ENCODE measurements at places on chromosomes 12 and 14.

- no peak for DNase-seq
Measured at GRCh38 chr14:93525696-93526451, 95.1 kb downstream of the UNC79 start.

- DNase-seq = no peak
Measured at GRCh38 chr12:130555221-130555620, 160.9 kb downstream of the RIMBP2 start.

GRCh38 chr12:76890151-76891143 lies 11.6 kb upstream of the CSRP2 start:
- DNase-seq = no peak

GRCh38 chr14:75283162-75283832 lies 4.7 kb downstream of the FOS start:
- DNase-seq = no peak

DNA sequence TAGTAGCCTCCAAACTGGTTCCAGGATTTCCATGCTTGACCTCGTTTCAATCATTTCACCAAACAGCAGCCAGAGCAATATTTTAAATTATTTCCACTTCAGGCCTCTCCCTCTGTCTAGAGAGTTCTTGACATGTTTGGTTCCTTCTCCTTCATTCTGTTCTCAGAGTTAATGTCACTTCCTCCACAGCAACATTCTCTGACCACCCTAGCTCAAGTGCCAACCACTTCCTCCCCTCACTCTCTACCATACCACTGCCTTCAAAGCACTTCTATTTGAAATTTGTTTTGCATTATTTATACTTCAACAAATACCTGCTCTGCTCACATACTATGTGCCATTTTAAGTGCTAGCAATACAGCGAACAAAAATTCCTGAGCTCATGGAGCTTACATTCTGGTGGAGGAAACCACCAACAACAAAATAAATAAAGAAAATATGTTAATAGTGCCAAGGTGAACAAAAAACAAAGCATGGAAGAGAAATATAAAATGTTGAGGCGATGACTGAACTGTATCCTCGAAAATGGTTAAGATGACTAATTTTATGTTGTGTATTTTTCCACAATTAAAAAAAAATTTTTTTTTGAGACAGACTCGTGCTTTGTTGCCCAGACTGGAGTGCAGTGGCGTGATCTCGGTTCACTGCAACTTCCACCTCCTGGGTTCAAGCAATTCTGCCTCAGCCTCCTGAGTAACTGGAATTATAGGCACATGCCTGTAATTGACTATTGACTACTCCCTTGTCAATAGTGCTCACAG lies 17.3 kb downstream of the BAZ1A start:
- no peak for DNase-seq

DNA sequence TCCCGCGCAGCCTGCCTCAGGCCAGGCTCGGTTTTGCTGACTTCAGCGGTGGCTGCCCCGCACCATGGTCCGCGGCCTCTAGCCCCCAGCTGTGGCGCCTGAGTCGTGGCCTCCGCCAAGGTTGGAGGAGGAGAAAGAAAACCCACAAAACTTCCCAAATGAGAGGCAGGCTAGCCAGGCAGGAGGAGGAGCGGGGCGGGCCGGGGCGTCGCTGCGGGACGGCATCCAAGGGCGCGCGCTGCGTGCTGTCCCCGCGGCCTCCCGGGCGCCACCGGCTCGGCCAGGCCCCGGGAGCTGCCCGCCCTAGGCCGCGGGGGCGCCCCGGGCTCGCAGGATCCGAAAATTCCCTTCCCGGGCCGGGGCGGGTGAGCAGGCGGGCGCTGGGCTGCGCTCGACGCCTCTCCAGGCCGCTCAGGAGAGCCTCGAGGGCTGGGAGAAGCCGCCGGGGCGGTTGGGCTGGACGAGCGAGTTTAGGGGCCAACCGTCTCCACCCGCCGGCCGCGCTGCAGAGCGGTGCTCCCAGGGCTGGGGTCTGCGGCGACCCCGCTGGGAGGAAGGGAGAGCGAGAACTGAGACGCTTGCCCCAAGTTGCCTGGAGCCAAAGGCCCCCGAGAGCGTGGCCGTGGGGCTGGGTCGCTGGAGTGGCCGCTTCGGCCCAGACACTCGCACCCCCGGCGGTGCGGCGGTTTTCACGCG lies at the start of gene EFS:
TSS of gene EFS (minus strand) at position 137 of the 696 bp plus-strand sequence. CDS start 147 bp downstream, outside the sequence.
- DNase-seq = no peak

DNA sequence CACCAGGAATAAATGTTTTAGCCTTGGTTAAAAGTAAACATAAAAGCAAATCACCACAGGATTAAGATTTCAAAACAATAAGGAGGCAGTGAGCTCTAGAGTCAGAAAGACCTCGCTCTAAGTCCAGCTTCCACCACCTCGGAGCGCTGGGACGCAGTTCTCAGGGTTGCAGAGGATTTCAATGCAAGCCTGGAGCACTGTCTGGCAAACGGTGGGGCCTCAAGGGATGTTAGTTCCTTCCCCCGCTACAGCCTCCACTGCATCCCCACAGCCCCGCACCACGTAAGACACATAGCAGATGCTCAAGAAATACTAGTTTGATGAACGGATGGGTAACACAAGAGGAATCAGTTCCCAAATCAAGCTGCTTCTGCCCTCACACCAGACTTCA lies 39.3 kb upstream of the TMCC3 start:
- no peak for DNase-seq

DNA sequence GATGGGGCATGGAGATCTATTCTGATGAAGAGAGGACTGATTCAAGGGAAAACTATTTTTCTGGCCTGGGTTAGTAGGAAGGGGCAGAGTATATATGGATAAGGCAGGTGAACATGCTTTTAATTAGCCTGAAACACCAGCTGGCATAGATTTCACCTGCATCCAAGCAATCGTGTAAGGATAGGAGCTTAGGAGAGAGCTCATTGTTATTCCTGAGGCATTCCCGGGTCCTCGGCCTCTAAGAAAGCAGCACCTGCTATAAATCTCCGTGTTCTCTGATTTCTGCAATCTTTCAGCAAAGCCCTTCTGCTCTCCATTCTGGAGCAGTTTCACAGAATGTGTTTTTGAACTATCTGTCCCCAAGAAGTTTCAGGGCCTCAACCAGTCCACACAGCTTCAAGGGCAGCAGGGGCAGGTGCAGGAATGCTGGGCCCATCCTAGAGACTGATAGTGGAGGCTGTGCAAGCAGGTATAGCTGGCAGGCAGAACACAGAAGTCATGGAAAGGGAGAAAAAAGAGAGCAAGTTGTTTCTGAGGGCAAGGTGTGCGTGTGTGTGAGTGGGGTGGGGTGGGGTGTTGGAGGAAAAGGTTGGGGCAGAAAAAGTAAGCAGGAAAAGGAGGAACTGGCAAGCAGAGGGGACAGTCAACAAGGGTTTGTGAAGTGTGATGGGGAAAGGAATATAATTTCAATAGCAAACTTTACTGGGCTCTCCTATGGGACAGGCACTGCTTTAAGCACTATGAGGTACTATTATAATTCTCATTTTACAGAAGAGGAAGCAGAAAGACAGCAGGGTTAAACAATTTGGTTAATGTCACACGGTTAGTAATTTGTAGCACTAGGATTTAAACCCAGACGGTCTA lies 203.7 kb upstream of the SSTR1 start:
- no peak for DNase-seq

GRCh38 chr12:124248941-124249825 lies 45.7 kb upstream of the RFLNA start:
- no peak for DNase-seq

DNA sequence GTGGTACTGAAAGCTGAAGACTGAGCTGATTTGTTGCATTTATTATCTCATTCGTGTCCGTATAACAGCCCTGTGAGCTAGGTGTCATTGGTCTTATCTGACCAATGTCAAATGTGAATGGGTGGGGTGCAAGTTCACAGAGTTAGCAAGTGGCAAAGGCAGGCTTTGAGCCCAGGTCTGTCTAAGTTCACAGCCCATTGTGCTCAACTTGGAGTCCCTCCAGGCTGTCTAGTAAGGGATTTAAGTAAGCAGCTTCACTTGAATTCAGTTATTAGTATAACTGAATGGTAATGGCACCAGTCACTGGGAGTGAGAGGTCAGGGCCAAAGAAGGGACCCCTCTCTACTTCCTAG lies 8.5 kb downstream of the C1S start:
- DNase-seq = no peak

GRCh38 chr12:73362666-73363065 lies 1090.5 kb downstream of the TRHDE start:
- no peak for DNase-seq

- DNase-seq = no peak
Measured at GRCh38 chr14:83085136-83085535, 1551.5 kb upstream of the SEL1L start.

DNA sequence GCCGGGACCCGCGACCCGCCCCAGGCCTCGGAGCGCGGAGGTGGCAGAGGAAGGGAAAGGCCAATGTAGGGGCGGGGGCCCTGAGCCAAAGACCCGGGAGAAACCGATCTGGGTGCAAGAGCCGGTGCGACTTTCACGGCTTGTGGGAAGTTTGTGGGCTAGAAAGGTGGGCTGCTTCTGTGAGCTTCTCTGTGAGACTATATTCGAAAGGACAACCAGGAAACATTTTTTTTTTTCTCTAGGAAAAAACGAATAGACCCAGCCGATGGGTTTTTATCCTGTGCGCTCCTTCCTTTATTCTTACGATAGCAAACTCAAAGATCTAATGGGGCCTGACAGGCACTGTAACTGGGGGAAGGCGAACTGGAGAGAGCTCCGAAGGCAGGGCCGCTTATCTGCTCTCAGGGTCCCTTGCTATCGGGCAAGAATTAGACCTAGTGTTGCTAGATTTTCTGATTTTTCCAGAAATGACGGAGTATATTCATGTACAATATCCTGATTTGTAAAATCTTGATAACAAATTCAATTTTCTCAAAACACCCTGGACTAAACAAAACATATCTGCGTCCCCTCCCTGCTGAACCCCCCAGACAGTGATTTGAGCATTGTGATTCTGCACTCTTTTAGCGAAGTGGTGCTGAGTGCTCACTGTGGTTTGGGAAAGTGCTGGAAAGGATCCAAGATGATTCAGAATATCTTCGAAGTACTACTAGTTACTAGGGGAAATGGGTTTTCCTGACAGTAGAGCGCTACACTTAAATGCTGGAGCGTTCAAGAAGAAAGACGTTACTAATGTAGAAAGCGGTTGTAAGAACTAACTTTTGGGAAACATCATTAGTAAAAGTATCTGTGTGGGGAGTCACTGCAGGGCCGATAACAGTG lies 563 bp upstream of the STXBP6 start:
- DNase-seq = no peak

- DNase-seq = no peak
Measured at GRCh38 chr12:51393676-51394545, 2.7 kb upstream of the GALNT6 start.

DNA sequence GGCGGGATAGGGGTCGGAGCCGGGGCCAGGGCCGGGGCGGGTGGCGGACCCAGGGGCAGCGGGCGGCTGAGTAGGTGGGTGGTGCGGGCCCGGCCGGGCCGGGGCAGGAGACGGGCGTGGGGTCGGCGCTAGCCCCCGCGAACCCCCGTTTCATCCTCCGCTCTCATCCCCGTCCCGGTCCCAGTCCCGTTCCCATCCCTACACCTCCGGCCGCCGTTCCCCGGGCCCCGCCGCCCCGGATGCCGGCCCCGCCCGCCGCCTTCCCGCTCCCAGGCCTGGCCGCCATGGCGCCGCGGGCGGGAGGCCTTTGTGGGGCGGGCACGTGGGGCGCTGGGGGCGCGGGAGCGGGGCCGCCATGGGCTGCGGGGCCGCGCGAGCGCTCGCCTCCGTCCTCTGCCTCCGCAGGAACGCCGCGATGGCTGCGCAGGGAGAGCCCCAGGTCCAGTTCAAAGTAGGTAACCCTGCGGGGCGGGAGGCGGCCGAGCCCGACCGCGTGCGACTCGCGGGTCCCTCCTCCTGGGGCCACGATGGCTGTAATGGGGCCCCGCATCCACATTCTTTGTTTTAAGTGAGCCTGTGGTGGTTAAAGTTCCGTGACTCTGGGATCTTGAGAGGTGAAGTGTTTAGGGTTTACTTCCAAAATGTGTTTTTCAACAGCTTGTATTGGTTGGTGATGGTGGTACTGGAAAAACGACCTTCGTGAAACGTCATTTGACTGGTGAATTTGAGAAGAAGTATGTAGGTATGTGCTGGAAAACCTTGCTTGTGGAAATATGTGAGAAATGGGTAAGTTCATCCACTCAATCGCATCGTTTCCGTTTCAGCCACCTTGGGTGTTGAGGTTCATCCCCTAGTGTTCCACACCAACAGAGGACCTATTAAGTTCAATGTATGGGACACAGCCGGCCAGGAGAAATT lies 572 bp downstream of the RAN start:
- DNase-seq = no peak

GRCh38 chr12:40752011-40752410 lies 59.8 kb downstream of the CNTN1 start:
- DNase-seq = no peak
